Stromal cell of bone marrow (primary cell): ENCODE measurements at places on chromosomes 4 and X.

DNA sequence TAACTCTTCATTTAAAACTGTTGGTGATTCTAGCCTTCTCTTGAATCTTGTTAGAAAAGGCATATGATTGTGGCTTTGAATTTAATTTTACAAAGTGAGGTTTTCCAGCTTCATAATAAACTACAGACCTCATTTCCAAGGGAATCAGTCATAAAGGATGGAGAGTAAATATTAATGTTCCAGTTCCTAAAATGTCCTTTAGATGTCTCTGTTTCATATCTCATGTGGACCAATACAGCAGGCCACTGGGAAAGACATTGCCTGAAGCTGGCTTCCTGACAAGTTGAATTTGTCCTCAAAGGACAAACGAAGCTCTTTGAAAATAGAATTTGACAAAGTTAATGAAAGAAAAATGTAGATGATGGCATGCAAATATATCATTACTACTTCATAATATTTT is 125.4 kb downstream of the ZNF330 start:
- DNase-seq, result peak; percentile 57

DNA sequence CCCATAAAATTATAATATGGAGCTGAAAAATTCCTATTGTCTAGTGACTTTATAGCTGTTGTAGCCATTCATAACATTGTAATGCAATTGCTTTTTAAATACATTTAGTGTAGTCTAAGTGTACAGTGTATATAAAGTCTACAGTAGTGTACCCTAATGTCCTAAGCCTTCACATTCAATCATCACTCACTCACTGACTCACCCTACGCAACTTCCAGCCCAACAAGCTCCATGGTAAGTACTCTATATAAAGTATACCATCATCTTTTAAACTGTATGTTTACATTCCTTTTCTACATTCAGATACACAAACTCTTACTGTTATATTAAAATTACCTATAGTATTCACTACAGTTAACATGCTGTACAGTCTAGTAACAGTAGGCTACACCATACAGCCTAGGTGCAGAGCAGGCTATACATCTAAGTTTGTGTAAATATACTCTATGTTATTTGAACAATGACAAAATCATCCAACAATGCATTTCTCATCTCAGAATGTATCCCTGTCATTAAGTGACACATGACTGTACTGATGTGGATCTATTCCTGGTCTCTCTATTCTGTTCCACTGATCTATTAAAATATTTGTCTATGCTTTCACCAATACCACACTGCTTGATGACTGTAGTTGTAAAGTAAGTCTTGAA is 33.7 kb downstream of the CLOCK start:
- DNase-seq, result no peak

- peak; percentile 80 for DNase-seq
Observed at GRCh38 chr4:184355111-184355604, 119.2 kb downstream of the IRF2 start.

DNA sequence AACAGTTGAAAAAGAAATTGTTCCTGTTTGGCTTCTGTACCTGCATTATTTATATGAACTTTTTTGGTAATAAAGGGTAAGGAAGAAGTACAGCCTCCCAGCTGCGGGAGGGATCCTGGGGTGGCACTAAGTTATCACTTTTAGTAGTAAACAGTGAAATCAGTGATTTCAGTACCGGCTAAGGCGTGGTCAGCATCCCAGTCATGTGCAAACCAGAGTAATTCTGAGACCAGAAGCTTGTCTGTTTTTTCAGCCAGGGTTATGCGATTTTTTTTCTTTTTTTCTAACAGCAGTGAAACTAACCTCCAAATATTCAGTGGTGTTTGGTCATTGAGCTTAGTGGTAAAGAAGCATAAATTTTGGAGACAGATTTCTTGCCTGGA is 3.3 kb downstream of the EGF start:
- peak; percentile 2 for DNase-seq

DNA sequence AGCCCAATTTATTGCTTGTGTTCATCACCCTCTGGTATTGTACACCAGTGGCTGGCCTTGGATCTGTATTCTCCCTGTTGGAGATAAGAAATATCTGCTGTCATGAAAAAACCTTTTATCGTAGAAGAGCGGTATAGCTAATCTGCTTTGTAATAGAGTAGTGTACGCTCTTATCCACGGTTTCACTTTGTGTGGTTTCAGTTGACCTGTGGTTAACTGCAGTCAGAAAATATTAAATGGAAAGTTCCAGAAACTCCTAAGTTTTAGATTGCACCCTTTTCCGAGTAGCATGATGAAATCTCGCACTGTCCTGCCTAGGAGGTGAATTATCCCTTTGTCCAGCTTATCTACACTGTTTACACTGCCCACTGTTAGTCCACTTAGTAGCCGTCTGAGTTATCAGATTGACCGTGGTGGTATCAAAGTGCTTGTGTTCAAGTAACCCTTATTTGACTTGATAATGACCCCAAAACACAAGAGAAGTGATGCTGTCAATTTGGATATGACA is 42.4 kb downstream of the KDM6A start:
- DNase-seq, result no peak

DNA sequence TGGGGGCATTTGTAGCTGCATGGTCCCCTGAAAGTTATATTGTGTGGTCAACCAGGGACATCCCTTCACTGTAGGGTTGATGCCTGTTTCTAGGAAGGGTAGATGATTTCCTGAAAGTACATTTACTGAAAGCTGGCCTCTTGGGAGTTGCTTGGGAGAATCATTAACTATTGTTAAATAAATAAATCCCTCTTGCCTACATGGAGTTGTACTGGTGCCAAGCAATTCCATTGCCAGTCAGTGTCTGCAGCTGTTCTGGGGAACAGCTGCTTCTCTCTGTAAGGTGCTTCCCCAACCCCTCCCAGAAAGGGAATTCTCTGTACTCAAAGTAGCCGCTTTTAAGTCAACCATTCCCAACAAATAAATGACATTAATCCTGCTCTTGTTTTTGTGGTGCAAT is 51.1 kb downstream of the C4orf51 start:
- no peak for DNase-seq

DNA sequence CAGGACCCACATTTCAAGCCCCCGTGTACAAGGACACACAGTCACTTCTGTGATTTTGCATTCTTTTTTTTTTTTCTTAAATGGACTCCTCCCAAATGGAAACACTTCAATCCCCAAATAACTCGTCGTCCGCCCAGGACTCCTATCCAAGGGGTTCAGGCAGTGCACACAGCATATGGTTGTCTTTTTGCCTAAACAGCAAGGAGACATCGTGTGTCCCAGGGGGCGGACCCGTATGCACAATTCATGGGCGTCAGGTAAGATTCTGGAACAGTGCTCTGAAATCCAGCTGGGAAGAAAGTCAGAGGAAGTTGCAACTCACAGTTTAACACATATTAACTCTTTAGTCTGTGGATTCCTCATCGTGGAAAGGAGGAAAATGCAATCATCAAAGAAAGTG is 231.3 kb downstream of the SHOX start:
- no peak for DNase-seq

DNA sequence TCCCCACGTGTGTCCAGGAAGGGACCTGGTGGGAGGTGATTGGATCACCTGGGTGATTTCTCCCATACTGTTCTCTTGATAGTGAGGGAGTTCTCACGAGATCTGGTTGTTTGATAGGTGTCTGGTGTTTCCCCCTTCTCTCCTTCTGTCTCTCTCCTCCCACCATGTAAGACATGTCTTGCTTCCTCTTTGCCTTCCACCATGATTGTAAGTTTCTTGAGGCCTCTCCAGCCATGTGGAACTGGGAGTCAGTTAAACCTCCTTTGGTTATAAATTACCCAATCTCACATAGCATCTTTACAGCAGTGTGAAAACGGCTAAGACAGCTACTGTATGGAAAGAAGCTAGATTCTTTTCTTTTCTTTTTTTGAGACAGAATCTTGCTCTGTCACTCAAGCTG is 21.6 kb upstream of the FGG start:
- no peak for DNase-seq

- DNase-seq, result no peak
Observed at GRCh38 chr4:171880136-171880535, 66.9 kb downstream of the GALNTL6 start.

GRCh38 chr4:176778063-176778462 is 14.7 kb downstream of the VEGFC start:
- DNase-seq, result no peak

DNA sequence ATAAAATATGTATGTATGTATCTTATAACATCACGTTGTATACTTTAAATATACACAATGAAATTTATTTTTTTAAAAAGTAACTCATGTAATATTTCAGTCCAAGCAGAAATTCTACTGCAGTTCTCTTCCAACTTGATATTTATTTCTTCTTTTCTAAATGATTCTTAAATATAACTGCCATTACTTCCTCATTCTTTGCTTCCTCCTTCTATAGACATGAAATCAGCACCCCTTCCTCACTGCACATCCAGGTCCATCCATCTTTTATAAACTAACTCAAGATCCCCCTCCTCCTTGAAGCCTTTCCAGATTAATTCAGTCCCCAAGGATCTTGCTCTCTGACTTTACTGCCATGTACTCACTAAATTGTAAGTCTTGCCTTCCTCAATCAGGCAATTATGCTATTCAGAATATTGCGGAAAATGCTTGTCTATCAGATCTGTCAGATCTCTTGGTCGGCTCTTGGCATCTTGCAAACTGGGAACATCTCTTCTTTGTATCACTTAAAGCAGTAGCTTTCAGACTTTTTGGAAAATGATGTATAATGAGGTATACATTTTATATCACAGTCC is 3.7 kb downstream of the GPRIN3 start:
- DNase-seq, result no peak

- peak; percentile 26 for DNase-seq
Observed at GRCh38 chrX:45070116-45071007, 130.3 kb downstream of the DIPK2B start.

DNA sequence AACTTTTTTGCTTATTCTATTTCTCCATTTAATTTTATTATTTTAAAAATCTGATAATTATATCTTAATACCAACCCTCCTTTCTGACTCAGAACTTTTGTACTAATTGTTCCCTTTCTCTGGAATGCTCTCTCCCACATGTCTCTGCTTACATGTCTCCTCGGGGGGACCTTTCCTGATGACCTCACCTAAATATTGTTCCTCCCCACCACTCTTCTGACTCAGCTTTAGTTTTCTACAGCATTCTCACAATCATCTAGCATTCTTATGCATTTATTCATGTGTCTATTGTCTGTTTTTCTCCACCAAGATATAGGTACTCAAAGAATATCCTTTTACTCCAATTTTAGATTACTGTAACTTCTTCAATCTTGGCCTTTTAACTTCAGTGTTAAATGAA is 128.7 kb downstream of the MSL3 start:
- DNase-seq, result no peak

GRCh38 chr4:26140150-26140898 is 180.5 kb upstream of the RBPJ start:
- DNase-seq, result peak; percentile 68

GRCh38 chr4:189780391-189780790 is 160.3 kb upstream of the FRG1 start:
- DNase-seq, result peak; percentile 27

GRCh38 chr4:152554742-152555141 is 18.9 kb upstream of the FBXW7 start:
- DNase-seq, result no peak

DNA sequence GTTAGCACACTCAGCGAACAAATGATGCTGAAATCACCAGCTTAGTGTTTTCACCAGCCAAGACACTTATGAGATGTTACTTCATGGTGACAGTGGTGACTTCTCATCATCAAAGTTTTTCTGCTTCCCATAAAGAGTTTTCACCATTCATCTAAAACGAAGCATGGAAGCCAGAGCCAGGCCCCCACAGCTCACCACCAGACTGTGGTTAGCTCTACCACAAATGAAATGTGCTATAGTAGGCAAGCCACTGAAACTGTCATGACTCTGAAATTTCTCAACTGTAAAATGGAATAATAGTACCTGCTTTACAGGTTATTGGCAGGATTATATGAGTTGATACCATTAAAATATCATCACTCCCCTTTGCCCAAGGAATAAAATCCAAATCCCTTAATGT is 56.4 kb upstream of the HHIP start:
- DNase-seq, result no peak

GRCh38 chr4:129531253-129531652 is 435.3 kb downstream of the C4orf33 start:
- DNase-seq, result no peak

- DNase-seq, result no peak
Observed at GRCh38 chrX:40085714-40086113, 12.0 kb downstream of the BCOR start.

DNA sequence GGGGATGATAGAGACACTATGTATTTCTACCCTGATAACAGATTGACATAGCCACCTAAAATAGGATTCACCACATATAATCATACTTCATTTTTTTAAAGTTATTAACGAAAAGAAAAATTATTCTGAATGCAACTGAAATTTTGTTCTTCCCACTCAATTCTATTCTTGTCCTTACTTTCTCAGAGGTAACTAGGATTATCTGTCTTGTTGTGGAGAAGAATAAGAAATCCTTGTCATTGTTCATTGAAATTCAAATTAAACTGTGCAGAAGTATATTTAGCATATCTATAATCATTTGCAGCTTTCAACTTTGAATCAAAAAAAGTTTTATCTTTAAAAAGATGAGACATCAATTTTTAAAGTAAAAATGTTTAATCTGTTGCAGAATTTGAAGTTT is 40.4 kb upstream of the PRR27 start:
- DNase-seq, result no peak

GRCh38 chr4:25050370-25051078 is 19.8 kb upstream of the LGI2 start:
- no peak for DNase-seq

DNA sequence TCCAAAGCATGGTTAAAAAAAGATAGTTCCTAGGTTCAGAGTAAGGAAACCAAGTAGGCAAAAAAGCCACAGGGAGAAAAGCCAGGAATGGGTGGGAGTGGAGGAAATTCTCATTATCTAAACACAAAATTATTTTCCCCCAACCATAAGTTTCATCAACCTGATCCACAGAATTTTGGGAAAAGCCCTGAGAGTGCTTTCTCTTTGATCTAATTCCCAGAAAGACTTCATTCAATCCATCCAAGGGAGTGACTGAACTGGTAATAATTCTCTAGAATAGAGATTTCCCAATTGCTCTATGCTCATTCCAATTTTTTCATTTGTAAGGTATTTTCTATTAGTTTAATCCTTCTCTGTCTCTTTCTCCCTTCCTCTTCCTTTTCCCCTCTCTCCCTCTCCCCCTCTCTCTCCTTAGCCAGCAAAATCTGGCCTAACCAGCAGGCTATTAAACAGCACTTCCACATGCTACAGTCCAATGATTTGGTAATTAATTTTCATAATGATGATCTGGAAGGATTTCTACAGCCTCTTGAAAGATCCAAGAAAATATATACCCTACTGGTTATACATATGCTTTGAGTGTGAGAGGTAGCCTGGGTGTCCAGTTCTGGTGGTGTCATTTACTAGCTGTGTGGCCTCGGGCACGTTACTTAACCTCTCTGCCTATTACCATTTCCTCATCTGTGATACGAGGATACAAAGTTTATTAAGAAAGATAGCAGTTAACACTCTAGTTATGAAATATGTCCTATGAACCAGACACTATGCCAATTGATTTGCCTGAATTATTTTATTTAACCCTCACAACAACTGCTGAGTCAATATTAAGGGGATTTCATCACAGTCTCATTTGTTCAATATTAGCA is 251.5 kb upstream of the RASGEF1B start:
- no peak for DNase-seq

GRCh38 chr4:147312376-147313046 is 168.4 kb upstream of the EDNRA start:
- DNase-seq, result no peak

- DNase-seq, result no peak
Observed at GRCh38 chr4:2579910-2580309, 43.5 kb downstream of the FAM193A start.
